ENCODE measurements at places on chromosomes 2 and 18. TPM values are rescaled to one million over a fixed set of nuclear protein-coding genes. Genes with fewer than 3 reads are reported as not detected.

- no peak for DNase-seq
Measured at GRCh38 chr2:203928849-203929248, 7.7 kb upstream of the ICOS start.

The PLGLB1 gene
- 2.4 TPM for total RNA-seq

The CDH19 gene
- 2.3 TPM for total RNA-seq

The MBD1 gene
- 67.2 TPM for total RNA-seq

DNA sequence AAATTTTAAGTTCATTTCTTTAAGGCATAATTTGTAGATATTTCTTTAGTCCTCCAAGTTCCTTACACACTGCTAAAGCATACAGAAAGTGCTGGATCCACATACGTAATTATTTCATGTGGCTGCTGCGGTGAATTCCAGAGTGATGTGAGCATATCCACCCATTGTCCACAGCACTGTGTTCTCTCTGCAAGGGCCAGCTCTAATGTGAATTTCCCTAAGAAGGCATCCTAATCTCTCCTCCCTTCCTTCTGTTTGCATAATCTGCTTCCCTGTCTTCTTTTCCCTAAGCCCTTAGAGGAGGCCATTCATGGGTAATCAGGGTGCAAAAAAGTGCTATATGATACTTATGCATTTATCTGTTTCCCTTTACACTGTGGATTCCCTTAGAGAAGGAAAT lies 57.2 kb downstream of the COBLL1 start:
- no peak for DNase-seq

The SERPINB11 gene
- not detected for total RNA-seq

DNA sequence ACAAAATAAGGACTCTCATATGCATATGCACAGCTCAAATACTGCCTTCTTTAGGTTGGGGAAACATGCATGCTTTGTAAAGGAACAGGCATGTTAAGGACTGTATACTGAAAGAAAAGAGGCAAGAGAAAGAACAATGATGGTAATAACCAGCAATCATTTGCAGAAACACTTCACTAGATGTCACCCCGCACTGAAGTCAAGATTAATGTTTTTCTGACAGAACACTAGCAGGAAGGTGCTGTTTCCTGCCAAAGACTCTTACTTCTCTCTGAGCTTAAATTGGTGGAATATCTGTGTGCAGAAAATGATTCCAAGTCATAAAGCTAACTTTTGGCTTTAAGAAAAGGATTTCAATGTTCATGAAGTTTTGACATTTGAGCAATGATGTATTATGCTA lies 19.3 kb upstream of the CSRNP3 start:
- no peak for DNase-seq

DNA sequence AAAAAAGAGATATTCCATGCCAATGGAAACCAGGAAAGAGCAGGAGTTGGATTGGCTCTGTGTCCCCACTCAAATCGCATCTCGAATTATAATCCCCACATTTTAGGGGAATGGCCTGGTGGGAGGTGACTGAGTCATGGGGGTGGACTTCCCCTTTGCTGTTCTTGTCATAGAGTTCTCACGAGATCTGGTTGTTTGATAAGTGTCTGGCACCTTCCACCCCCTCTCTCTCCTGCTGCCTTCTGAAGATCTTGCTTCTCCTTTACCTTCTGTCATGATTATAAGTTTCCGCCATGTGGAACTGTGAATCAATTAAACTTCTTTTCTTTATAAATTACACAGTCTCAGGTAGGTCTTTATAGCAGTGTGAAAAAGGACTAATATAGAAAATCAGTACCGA lies 355.6 kb downstream of the NBAS start:
- no peak for DNase-seq

DNA sequence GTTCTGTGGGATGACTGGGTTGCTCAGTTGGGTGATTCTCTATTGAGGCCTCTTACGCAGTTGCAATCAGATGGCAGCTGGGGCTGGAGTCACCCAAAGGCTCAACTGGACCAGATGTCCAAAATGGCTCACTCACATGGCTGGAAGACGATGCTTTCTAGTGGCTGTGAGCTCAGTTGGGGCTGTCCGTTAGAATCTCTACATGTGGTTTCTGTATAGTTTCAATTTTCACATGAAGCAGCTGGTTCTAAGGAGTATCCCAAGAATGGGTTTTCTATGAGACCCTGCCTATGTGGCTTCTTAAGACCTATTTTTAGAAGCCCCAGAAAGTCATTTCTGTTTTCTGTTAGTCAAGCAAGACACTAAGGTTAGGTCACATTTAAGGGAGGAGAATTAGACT lies 4.4 kb downstream of the XRCC5 start:
- no peak for DNase-seq

Measured in ovary (tissue), 10 donors.